Stimulated activated CD8-positive, alpha-beta memory T cell treated with anti-CD3 and anti-CD28 coated beads, Interleukin-4, amount 100 ng/mL, for 48 hours (primary cell): ENCODE measurements at places on chromosomes 16 and 17.

DNA sequence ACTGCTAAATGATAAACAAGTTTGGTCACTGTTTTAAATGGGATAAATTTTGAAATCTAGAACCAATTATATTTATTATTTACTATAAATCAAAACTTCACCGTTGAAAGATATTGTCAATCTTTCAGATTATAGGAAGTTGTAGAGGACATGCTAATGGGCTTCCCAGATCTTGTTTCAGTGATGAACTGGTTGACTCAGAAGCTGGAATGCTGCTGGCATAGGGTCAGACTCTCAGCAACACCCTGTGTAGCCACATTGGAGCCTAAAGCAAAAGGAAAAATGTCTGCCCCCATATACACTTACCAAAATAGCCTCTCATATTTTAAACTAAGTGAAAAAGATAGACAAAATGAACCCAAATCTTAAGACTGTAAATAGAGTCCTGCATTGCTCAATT is 916.9 kb upstream of the SOX9 start:
- no peak for DNase-seq

DNA sequence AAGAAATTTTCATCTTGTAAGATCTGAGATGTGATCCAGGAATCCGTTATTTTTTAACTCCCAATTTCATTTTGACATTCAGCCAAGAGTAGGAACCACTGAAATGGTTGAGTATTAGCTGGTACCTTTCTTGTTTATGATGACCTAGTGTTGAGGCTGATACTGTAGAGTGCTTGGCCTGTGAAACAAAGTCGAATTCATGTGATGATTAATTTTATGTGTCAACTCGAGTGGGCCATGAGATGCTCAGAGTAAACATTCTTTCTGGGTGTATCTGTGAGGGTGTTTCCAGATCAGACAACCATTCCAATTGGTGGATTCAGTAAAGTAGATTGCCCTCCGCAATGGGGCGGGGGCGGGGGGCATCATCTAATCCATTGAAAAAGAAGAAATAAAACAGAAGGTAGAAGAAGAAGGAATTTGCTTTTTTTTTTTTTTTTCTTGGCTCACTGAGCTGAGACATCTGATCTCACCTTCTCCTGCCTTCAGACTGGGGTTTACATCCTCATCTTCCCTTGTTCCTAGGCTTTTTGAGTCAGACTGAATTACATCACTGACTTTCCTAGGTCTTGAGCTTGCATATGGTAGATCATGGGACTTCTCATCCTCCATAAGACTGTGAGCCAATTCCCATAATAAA is 264.6 kb upstream of the KCNJ16 start:
- DNase-seq, result no peak

DNA sequence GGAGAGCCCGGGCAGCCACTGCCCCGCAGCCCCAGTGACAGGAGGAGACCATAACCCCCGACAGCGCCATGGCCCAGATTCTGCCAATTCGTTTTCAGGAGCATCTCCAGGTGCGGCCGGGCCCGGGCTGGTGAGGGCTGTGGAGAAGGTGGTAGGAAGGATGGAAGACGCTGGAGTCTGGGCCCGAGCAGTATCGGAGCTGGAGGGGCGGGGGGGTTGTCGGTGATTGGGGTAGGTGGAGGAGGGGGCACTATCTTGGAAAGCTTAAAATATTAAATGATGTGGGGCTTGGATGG is 317 bp downstream of the CLTC start:
- no peak for DNase-seq

DNA sequence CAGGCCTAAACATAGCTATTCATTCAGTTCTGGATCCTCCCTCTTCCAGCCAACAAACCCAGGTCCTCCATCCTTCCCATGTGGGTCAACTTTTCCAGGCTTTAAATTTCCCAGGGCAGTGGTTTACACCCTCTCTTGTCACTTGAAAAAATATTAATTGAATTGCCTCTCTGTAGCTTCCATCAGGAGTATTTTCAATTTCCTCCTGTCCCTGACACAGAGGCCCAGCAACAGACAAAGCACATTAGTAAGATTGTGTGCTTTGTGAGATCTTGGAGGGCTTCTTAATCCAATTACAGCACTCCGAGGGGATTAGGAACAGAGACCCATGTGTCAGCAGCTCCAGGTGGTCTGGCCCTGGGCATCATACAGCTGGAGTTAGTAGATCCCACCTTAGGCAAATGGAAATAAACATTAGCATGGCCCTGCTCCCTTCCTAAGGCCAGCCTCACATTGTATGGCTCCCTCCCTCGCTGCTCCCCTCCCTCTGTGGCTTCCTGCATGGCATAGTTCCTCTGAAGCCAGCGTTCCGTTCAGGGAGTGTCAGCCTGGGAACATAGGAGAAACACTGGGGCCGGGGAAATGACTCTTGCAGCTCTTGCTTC is 132.7 kb upstream of the HSBP1 start:
- DNase-seq, result no peak

GRCh38 chr17:27946513-27946912 is 53.3 kb upstream of the LYRM9 start:
- no peak for DNase-seq

DNA sequence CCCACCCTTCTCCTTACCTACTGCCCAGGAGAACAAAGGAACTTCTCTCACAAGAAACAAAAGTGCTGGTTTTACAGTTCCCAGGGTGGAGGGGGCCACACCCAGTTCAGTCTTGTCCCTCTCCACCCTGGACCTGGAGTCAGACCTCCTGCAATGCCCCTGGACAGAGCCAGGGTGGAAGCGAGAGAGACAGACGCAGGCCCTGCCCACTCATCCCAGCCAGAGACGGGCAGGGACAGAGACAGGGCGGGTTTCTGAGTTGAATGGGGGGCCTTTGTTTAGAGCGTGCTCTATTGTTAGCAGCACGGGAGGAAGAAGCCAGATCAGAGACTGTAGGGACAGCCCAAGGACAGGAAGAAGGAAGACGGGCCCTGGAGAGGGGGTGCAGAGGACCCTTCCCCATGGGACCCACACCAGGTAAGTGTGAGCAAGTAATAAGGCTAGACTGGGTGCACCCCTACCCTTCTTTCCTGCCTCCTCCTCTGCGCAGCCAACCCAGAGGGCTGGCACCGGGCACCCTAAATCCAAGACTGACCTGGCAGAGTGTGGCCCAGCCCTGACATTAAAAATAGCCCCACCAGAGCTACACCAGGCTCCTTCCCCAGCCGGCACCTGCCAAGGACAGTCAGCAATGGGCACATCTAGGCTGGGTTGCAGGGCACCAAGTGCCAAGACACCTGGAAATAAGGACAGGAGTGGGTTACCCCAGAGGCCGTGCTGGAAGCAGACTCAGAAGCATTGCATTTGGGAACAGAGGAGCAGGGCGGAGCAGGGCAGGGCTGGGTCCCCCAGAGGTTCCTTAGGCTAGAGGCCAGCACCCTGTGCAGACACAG is 10.9 kb downstream of the JUP start:
- no peak for DNase-seq

- no peak for DNase-seq
These were observed 28.6 kb downstream of the NPTX1 start for GRCh38 chr17:80447790-80448189.

DNA sequence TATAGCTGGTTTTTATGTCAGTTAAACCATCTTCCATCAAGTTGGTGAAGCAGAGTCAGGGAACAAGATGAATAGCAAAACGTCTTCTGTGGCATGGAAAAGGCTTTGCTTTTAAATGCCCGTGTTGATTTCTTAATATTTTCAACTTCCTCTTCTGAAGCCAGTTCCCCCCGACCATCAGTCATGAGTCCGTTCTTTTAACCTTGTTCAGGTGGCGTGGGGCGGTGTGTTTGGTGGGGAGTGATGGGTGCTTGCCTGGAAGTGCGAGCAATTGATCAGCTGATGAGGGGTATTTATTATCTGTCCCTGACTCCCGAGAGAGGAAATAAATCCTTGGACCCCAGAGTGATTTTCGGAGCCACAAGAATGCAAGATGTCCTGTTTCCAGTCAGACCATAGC is 147.1 kb downstream of the WWOX start:
- DNase-seq, result no peak

GRCh38 chr16:54203384-54203783 is 83.2 kb downstream of the IRX3 start:
- no peak for DNase-seq

DNA sequence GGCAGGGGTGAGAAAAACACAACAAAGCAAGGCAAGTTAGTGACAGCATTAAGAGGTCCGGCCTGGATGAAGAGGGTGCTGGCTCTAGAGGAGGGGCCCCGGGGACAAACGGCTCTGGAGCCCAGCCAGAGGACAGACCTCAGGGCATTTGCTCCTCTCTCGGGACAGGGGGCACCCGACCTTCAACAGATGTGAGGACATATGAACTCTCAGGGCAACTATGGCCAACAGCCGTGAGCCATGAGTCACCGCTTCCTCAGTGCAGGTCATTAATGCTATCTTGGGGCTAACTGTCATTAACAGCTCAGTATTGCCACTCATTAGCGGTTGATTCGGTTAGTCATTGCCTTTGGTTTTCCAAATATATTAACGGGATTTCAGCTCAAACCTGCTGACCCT is 9.7 kb upstream of the ARL5C start:
- no peak for DNase-seq

GRCh38 chr17:80110927-80111701 is 9.7 kb downstream of the GAA start:
- DNase-seq, result no peak
